ENCODE measurements at places on chromosomes 4 and X.

DNA sequence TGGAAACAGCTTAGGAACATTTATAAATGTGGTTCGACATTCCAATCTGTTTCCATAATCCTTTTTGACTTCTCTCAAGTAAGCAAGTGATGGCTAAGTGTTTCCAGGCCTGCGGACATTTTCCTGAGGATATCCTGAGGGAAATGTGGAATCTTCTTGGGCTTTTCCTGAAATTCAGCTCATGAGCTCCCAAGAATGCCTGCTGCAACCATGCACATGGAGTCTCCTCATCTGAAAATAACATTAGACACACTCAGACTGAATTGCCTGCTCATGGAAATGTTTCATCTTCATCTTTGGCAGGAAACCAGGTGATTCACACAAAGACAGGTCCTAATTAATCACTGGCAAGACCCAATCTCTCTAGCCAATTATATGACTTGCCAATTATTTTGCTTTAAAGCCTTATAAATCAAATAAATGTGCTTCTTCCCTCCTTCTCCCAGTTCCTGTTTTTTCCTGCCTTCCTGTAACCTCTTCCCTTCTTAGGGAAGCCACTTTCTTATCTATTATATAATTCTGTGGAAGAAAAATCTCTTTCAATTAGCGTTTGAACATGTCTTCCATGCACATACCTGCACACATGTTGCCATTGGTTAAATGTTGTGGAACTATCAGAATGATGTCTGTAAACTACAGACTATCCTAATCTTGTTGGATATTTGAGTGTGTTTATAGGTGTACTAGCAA lies 104.6 kb upstream of the MXRA5 start:
- DNase-seq, result peak; percentile 56

DNA sequence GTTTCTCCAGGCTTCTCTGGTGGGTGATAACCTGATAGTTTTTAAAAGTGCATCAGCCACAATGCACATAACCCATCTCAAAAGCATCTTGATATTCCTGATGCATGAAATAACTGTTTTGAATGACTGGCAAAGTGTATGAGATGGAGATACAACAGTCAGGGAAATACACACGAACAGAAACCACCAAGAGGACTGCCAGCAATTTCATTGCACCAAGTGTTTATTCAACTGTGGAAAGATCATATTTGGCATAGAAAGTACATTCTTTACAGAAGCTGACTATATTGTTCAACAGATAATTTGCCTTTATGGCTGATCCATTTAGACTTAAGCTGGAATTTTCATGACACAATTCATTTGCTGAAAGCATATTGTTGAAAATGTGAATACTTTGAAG lies 139.5 kb downstream of the SLIT2 start:
- peak; percentile 69 for DNase-seq

GRCh38 chr4:170122252-170122651 lies 32.5 kb upstream of the AADAT start:
- DNase-seq, result no peak

GRCh38 chr4:86368433-86368832 lies 8.6 kb upstream of the MAPK10 start:
- DNase-seq, result no peak

DNA sequence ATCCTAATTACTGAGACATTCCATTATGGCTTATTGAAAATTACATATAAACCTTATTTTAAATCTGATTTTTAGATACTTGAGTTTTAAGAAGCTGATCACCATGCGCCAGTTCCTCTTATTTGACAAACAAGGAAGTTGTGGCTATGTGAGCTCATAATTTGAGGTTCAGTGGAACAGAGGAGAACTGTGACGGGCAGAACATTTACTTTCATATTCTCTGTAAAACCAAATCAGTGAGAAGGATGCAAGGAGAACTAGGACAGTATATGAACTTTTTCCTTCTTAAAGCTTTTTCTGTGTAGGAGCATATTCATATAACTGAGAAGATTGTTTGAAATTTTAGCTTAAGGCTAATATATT lies 25.3 kb downstream of the STIM2 start:
- DNase-seq, result no peak

DNA sequence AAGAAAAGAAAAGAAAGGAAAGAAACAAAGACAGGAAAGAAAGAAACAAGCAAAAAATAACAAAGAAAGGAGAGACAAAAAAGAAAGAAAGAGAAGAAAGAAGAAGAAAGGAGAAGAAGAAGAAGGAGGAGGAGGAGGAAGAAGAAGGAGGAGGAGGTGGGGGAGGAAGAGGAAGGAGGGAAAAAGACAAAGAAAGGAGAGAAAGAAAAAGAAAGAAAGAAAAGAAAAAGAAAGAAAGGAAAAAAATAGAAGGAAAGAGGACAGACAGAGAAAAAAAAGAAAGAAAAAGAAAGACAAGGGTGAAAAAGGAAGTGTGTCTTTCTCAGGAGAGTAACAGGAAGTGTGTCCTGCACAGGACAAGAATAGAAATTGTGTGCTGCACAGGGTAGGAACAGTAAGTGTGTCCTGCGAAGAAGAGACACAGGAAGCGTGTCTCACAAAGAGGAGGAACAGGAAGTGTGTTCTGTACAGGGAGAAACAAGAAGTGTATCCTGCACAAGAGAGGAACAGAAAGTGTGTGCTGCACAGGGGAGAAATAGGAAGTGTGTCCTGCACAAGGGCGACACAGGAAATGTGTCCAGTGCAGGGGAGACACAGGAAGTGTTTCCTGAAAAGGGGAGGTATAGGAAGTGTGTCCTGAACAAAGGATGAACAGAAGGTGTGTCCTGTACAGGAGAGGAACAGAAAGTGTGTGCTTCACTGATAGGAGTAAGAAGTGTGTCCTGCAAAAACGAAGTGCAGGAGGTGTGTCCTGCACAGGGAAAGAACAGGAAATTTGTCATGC lies 101.2 kb downstream of the ARSF start:
- no peak for DNase-seq

GRCh38 chr4:89331197-89331596 lies 23.6 kb upstream of the GPRIN3 start:
- no peak for DNase-seq

GRCh38 chr4:12178614-12179610 lies 750.2 kb upstream of the HS3ST1 start:
- no peak for DNase-seq

DNA sequence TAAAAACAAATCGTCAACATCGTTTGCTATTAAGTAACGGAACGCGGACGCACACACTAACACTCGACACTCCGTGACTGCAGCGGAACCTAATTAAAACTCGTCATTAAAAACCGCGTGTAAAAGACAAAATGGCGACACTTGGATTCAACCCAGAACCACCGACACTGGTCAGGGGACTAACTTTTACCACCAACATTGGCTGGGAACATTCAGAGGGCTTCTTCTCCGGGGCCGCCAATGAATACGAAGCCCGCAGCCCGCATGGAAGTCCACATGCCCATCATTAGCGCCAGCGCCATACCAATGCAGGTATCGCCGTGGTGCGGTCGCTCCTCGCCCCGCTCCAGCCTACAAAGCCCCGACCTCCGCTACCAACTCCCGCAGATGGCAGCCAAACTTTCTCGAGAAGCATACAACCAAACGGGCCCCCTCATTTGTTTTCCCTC lies 498 bp downstream of the RBMX start:
- DNase-seq, result peak; percentile 20

DNA sequence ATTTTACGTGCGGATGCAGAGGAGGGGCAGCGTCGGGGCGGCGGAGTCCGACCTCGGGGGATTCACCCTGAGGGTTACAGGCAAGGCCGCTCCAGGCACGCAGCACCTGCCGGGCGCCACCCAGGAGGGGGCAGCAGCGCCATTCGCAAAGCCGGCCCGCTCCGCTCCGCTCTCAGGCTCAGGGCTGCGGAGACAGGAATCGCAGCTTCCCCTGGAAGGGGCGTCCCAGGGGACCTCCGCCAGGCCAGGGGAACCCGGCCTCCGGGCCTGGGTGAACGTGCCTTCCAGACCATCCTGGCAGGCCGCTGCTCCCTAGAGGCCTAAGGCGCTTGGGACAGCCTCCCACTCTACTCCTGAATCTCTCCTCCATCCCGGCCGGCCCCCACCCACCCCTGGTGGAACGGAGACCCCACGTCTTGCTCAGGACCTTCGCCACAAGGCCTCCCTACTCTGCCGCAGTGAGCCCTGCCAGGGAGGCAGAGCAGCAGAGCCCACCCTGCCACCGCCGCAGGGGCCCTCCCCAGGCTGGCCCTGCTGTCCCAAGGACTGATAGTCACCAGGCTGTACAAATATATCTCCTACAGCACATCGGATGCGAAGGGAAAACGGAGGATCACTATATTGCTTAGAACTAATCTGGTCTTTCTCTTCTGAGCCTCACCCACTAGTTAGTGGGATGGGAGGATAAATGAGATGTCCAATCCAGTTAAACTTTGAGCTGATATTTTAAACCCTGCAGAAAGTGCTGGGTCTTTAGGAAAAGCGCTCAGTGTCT lies 115.0 kb downstream of the SMIM20 start:
- peak; percentile 63 for DNase-seq

DNA sequence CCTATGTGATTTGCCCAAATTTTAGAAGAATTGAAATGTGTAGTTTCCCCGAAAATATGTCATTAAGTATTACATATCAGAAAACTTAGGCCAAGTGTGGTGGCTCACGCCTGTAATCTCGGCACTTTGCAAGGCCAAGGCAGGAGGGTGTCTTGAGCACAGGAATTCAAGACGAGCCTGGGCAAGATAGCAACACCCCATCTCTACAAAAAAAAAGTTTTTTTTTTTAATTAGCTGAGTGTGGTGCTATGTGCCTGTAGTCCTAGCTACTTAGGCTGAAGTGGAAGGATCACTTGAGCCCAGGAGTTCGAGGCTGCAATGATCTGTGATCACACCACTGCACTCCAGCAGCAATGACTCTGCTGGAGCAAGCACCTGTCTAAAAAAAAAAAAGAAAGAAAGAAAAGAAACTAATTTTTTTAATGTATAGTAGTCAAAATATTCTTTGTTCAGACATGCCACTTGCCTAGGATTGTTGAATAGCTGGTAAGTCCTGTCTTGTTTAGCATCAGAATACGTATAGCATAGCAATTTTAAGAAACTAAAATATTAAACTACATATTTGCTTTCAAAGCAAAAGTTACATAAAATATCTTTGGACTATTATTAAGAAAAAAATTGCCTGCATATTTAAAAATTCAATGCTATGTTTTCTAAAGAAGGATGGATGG lies 40.1 kb upstream of the GAB1 start:
- DNase-seq, result no peak

GRCh38 chr4:189767941-189768340 lies 172.7 kb upstream of the FRG1 start:
- no peak for DNase-seq

GRCh38 chr4:8267077-8267476 lies 2.5 kb upstream of the HTRA3 start:
- DNase-seq, result peak; percentile 42

- no peak for DNase-seq
Observed at GRCh38 chr4:184949020-184949419, 69.3 kb upstream of the HELT start.

GRCh38 chr4:105715692-105716278 lies 7.2 kb downstream of the GSTCD start:
- peak; percentile 46 for DNase-seq

- peak; percentile 21 for DNase-seq
Observed at GRCh38 chrX:101482296-101482695, 3.0 kb upstream of the ARMCX4 start.

DNA sequence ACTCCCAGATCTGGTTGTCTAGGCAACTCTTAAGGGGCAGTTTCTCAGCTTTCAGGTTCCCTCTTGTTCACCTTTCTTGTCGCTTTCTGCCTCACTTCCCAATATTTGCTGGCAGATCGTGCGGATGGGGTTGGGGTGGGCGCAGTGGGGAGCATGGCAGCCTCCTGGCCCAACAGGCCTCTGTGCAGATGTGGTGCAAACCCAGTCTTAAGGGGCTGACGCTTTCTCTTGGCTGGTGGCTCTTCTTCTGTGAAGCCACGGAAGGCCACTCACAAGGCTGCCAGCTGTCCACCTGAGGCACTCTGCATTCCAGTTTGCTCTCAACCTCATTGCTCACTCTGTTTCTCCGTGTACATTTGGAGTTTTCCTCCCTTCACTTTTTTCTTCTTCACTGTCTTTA lies 61.7 kb downstream of the NBDY start:
- no peak for DNase-seq

DNA sequence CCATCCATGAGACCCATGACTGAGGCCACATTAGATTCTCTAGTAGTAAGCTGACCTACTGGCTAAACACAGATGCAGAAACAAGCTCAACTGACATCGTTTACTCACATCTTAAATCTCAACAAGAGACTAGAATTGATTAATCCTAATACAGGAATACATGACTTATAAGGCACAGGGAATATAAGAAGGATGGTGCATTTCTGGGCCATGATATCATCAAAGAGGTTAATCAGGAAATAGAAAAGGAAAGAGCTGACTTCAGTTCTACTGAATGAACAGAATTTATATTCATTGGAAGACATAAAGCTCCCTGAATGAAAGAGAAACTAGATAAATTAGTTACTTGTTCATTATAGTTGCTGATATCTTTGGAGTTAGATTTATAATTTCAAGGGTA lies 1406.5 kb downstream of the STIM2 start:
- DNase-seq, result peak; percentile 45

Data from fibroblast of skin of back (primary cell).